Daoy (cell line): ENCODE measurements at places on chromosomes 12 and 14.
A peak's percentile ranks its signal among the peaks of the same experiment; 100 is the strongest.

DNA sequence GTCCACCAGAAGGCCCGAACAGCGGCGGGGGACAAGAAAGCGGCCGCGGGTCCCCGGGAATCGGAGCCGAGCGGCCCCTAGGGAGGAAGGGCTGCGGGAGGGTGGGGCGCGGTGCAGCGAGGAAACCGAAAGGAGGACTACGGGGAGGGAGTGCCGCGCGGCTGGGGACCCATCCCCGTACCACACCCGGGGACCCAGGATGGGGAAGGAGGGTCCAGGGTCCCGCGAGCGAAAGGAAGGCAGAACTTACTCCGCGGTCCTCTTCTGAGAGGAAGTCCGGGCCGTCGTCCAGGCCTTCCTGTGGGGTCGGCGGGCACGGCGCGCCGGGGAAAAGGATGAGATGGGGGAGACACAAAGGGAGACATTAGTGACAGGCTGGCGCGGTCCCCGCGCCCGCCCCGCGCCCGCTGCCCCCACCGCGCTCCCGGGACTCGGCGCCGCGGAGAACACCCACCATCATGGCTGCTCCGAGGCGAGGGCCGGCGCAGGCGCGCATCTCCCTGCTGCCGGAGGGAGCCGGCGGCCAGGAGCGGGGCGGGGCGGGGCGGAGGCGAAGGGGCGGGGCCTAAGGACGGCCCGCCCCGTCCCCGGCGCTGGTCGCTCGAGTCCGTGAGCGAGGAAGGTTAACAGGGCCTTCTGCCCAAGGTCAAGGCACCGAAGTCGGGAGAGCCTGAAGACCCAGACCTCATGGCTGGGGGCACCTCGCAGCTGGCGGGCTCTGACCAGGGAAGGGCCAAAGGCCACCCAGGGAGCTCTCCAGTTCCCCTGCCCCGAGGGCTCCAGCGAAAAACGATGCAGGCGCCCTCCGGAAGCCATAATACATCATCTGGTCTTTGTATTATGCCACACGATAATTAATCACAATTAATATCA lies at the start of gene SNX6:
SNX6 (minus strand) TSS at position 492 of the 873 bp plus-strand sequence; CDS start at position 460, 32 bp downstream.
- DNase-seq: peak; percentile 89

GRCh38 chr12:109125791-109126190 lies 9.4 kb downstream of the ACACB start:
- DNase-seq: no peak

GRCh38 chr12:118015944-118016343 lies 559 bp upstream of the RFC5 start:
- no peak for DNase-seq

- no peak for DNase-seq
Measured at GRCh38 chr14:36511981-36512584, 7.9 kb downstream of the NKX2-1 start.

- no peak for DNase-seq
Measured at GRCh38 chr12:124797321-124797720, 66.3 kb downstream of the SCARB1 start.

DNA sequence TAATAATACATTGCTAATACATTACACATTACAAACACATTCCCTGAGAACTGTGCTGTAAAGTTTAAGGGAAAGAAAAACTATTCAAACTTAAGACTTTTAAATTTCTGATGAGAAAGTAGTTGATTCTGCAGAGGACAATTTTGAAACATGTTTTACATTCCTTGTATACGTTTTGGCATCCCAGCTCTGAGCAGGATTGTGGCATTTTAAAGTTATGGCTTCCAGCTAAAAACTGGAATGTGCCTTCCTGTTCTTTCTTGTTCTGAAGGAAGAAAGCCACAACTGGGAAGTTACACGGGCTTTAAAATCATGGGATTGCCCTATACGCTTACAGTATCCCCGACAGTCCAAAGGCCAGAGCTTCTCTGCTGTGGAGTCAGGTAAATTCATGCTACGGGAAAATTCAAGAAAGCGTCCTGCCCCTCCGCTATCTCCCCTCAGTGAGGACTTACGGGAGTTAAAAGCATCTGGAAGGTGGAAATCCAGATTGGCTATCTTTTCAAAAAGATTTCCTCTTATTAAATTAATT lies 10.8 kb upstream of the KLHL42 start:
- no peak for DNase-seq

GRCh38 chr12:53056296-53056695 lies 6.4 kb downstream of the TNS2 start:
- DNase-seq: no peak

DNA sequence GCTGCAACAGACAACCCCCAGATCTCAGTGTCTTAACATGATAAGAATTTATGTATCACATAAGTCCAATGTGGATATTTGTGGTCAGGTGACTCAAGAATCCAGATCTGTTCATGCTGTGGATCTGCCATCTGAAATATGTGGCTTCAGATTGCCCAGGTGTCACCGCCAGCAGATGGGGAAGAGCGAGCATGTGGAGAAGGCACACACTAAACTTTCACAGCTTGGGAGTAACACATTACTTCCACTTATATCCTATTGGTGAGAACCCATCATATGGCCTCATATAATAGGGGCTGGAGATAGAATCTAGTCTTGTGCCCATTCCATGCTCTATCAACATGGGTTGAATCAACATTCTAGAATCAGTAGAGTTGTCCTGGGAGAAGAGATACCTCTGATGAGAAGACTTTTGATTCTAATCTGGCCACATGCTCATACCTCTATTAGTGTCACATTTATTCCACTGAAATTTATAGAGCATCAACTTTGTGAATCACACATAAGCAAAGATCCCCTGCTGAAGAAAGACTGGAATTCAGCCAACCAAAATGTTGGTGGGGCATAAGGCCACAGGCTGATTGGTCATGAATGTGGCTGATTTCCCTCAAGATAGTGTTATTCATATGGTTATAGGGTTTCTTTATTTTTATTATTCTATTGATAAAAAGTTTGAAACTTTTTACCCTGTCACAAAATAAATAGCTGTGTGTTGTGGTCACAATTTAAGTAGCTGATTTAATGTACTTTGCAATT lies 6.0 kb upstream of the CALCOCO1 start:
- peak; percentile 86 for DNase-seq

- peak; percentile 79 for DNase-seq
Measured at GRCh38 chr12:131827961-131828534, at the start of gene MMP17. MMP17 (plus strand) TSS chr12:131828393; CDS start chr12:131828495, 102 bp downstream.

GRCh38 chr12:97601934-97602720 lies 139.5 kb downstream of the RMST start:
- DNase-seq: no peak

- no peak for DNase-seq
Measured at GRCh38 chr12:123384994-123385376, 1.1 kb downstream of the KMT5A start.

DNA sequence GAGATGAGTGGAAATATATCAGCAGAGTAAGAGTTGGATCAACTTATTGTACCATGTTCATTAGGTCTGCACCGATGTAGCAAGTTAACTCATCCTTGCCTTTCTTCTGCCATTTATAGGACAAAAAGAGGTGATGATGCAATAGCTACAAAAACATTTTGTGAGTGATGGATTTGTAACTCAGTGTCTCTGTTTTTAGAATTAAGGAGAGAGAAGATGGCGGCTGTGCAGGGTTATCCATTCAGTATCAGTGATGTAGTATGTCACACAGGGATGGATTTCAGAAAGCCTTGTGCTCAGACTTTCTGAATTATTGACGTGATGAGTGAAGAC lies 62.1 kb upstream of the GNPNAT1 start:
- no peak for DNase-seq

- no peak for DNase-seq
Measured at GRCh38 chr14:61238611-61239245, 42.4 kb downstream of the TMEM30B start.

GRCh38 chr12:91877456-91878235 lies 268.0 kb downstream of the BTG1 start:
- no peak for DNase-seq

DNA sequence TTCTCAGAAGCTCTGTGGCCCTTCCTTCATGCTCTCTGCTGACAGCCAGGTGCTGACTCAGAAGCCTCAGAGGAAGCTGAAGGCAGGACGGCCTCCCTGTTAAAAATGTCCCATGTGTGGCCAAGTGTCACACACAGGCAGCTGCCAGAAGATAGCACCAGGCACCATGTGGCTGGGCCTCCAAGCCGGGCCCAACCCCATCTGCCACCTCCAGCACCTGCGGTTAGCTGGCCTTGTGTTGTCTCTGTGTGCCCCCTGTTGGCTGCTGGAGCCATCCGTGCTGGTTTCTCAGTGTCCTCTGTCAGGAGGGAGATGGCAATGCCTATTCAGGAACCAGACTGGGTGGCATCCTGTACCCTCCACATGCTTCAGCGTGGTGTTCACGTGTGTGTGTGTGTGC lies 63.2 kb downstream of the TSPAN11 start:
- DNase-seq: peak; percentile 38

- no peak for DNase-seq
Measured at GRCh38 chr12:75713434-75713833, 202.0 kb upstream of the KRR1 start.

GRCh38 chr14:42778984-42779383 lies 1172.3 kb downstream of the LRFN5 start:
- no peak for DNase-seq

- no peak for DNase-seq
Measured at GRCh38 chr12:121352682-121353018, 439 bp upstream of the ANAPC5 start.

GRCh38 chr12:123384318-123384993 lies 524 bp downstream of the KMT5A start:
- peak; percentile 45 for DNase-seq

- peak; percentile 13 for DNase-seq
Measured at GRCh38 chr14:70567791-70568190, 32.7 kb downstream of the MED6 start.

- no peak for DNase-seq
Measured at GRCh38 chr14:74549588-74549987, 56.0 kb downstream of the ISCA2 start.

- peak; percentile 37 for DNase-seq
Measured at GRCh38 chr14:106442857-106443256, 916.5 kb downstream of the TMEM121 start.

- DNase-seq: no peak
Measured at GRCh38 chr12:63955831-63956666, 111.5 kb downstream of the SRGAP1 start.

- no peak for DNase-seq
Measured at GRCh38 chr14:86521843-86522242, 991.9 kb downstream of the FLRT2 start.

- peak; percentile 62 for DNase-seq
Measured at GRCh38 chr12:47813511-47814196, 6.0 kb downstream of the HDAC7 start.

GRCh38 chr12:99110868-99111267 lies 465.8 kb downstream of the APAF1 start:
- no peak for DNase-seq

DNA sequence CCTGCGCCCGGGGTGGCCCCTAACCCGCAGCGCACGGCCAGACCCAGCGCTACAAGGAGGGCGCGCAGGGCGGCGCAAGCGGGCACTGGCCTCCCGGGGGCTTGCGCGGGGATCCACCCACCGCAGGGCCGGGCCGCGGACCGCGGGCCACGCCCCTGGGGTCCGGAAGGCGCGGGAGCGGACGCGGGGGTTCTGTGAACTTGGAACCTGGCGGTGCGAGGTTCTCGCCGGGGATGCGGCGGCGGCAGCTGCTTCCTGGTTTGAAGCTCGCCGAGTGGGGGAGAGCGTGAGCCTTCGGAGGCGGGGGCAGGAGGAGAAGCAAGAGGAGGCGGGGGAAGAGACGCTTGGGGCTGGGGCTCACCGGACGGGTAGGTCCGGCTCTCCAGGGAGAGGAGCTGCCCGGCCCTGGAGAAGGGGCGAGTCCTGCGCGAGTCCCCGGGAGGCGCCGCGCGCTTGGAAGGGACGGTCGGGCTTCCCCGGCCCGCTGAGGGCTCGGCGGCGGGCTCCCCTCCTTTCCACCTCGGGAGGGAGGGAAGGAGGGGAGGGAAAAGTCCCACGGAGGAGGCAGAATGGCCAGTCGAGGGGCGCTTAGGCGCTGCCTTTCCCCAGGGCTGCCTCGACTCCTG lies at the start of gene PRKCH:
PRKCH (plus strand) TSS at position 195 of the 626 bp plus-strand sequence. CDS start 523 bp downstream, outside the sequence.
- DNase-seq: peak; percentile 78

- DNase-seq: no peak
Measured at GRCh38 chr12:24591715-24592440, 357.0 kb downstream of the BCAT1 start.

DNA sequence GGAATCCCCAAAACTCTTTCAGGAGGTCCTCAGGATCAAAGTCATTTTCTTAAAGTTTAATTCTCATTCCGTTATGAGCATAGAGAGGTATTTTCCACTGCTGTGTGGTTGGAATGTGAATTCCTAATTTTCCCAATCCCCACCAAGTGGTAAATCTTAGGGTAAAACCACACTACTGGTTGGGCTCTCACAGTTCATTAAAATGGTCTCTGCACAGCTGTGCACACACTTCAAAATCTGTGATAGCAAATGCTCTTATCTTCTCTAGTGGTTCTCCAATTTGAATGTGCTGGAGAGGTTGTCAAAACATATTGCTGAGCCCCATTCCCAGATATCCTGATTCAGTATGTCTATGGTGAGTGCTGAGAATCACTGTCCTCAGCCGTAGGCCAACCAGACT lies 189.1 kb downstream of the BMP4 start:
- no peak for DNase-seq

- DNase-seq: no peak
Measured at GRCh38 chr12:78040111-78040510, 209.4 kb downstream of the NAV3 start.

DNA sequence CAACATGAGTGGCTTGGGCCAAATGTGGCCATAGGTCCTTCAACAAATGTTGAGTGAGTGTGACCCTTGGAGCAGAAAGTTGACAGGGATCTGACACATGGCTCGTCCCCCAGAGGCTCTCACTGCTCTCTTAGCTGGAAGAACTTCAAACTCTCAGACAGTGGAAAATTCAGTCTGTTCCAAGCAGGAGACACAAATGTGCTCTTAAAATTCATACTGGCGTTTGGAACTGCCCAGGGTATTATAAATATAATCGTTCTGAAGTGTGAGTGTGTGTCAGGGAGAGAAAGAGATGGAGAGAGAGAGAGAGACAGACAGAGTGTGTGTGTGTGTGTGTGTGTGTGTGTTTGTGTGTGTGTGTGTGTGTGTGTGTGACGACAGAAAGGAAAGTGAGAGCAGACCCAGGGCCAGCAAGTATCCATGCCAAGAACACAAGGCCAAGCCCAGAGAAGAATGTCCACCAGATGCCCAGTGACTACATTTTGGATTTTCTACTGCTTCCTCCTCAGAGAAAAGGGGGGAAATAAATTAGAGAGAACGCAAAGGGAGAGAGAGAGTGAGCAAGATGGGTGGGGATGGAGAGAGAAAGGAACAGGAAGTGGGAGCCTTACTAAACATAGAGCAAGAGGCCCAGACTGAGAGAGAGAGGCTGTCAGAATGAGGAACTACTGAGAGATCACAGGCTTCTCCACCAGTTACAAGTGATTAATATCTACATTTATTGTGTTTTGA lies 193.6 kb upstream of the NUDT4 start:
- no peak for DNase-seq

GRCh38 chr14:51613416-51613815 lies 38.3 kb upstream of the FRMD6 start:
- DNase-seq: no peak

GRCh38 chr12:93757792-93758694 lies 80.9 kb downstream of the CRADD start:
- no peak for DNase-seq

- DNase-seq: peak; percentile 25
Measured at GRCh38 chr14:69650948-69651369, 39.6 kb downstream of the SUSD6 start.

GRCh38 chr12:109446869-109447268 lies 30.2 kb downstream of the KCTD10 start:
- no peak for DNase-seq
